Activated T-helper 17 cell treated with anti-CD3 and anti-CD28 coated beads, Interleukin-2, amount 50 U/mL, for 72 hours (primary cell): ENCODE measurements at places on chromosomes 12 and 14.

GRCh38 chr12:103905730-103906349 is 24.4 kb upstream of the HSP90B1 start:
- ATAC-seq: peak; percentile 80

- no peak for ATAC-seq
These were observed 93.0 kb downstream of the GTF2A1 start for GRCh38 chr14:81127785-81128184.

- ATAC-seq: peak; percentile 65
These were observed 57.9 kb upstream of the GPR68 start for GRCh38 chr14:91302391-91302790.

DNA sequence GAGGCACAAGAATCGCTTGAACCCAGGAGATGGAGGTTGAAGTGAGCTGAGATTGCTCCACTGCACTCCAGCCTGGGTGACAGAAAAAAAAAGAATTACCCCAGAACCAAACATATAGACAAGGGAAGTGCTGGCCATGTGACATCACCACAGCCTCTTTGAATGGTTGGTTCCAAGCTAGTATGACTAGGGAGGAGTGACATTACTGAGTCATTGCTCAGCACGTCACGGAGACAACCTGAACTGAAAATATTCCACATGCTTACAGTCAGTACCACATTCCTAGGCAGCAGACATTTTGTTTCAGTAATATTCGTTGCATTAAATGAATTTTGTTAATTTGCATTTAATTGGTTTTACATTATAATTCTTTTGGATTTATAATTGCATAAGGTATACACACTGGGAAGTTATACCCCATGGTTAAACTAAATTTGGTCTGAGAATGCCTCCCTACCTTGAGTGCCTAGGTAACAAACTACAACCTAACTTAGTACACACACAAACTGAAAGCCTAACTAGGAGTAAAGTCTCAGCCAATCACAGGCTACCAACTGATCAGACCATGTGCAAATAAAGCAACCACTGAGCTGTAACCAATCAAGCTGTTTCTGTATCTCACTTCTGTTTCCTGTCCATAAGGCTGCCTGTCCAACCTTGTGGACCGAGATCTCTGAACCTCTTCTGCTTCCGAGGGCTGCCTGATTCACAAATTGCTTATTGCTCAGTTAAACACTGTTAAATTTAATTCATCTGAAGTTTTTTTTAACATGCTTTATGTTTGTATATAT is 164.4 kb downstream of the CAND1 start:
- ATAC-seq: peak; percentile 40

DNA sequence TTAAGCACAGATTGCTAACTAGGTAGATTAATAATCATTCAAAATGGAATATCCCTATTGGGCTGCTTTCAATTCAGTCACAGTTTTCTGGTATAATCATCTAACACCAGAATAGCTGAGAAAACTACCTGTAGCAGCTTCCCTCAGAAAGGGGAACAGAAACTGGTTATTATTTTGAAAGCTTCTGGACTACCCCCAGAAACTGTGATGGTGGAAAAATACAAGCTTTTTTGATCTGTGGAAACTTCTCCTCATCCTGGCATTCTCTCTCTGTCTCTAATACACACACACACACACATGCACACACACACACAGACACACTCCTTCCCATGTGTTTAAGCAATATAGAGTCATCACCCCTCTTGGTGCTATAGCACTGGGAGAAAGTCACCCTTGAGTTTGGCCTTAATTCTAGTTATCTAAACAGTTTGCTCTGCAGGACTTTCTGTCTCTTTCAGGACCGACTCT is 251.5 kb upstream of the LMO3 start:
- no peak for ATAC-seq

GRCh38 chr14:81638656-81639280 is 105.1 kb upstream of the SEL1L start:
- ATAC-seq: no peak

- peak; percentile 12 for ATAC-seq
These were observed 902 bp downstream of the EML5 start for GRCh38 chr14:88791629-88792472.

GRCh38 chr14:22341049-22341448 is 248.0 kb downstream of the DAD1 start:
- ATAC-seq: no peak

GRCh38 chr14:71193663-71194062 is 286.4 kb downstream of the PCNX1 start:
- no peak for ATAC-seq

- ATAC-seq: no peak
These were observed 46.0 kb upstream of the ISM2 start for GRCh38 chr14:77544571-77544970.

GRCh38 chr12:59093073-59093772 is 172.9 kb upstream of the LRIG3 start:
- ATAC-seq: no peak

- no peak for ATAC-seq
These were observed 43.6 kb upstream of the VSX2 start for GRCh38 chr14:74195623-74196022.

GRCh38 chr12:6752167-6752920 is 597 bp downstream of the MLF2 start:
- peak; percentile 0 for ATAC-seq

DNA sequence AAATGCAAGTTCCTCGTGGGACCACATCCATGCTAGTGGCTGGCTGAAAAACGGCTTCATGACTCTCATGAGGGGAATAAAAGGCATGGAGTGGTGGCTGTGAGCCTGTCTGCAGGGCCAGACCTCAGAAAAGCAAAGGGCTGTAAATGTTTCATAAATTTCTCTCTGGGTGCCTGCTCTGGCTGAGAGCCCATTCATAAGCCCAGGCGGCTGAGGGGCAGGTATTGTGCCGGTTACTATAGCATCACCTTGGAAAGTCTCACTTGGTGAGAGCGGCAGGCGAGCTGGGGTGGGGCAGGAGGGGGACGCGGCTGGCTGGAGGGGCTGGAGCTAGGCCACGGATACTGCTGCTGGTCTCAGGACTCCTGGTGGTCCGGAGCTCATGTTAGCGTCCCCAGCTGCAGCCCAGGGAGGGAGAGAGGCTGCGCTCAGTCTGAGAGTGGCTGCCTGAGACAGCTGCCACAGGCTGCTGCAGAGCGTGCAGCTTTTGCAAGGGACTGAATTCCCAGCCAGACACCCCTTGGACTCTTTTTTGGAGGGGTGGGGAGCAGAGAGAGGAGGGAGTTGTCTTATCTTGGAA is at the start of gene SLC17A8:
Gene SLC17A8, plus strand, starts transcription at position 431 of the 580 bp plus-strand sequence. CDS start 318 bp downstream, outside the sequence.
- ATAC-seq: no peak

DNA sequence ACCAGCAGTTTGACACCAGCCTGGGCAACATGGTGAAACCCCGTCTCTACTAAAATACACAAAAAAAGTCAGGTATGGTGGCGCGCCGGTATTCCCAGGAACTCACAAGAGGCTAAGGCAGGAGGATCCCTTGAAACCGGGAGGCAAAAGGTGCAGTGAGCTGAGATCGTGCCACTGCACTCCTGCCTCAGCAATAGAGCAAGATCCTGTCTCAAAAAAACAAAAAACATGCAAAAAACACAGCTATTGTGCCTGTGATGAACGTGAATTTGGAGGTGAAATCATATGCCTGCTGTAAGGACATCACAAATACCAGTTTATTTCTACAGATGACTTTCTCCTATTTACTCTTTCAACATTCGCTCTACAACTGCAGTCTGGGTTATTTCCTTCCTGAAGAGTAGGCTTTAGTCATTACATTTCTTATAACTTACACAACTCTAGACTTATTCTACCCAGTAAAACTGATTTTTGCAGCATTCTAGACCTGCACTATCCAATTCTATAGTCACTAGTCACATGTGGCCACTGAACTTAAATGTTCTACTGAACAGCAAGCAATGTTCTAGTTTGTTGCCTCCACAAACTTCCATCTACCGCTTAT is 48.3 kb downstream of the HNRNPC start:
- ATAC-seq: peak; percentile 37

- no peak for ATAC-seq
These were observed 35.0 kb downstream of the TXNRD1 start for GRCh38 chr12:104250366-104251125.

DNA sequence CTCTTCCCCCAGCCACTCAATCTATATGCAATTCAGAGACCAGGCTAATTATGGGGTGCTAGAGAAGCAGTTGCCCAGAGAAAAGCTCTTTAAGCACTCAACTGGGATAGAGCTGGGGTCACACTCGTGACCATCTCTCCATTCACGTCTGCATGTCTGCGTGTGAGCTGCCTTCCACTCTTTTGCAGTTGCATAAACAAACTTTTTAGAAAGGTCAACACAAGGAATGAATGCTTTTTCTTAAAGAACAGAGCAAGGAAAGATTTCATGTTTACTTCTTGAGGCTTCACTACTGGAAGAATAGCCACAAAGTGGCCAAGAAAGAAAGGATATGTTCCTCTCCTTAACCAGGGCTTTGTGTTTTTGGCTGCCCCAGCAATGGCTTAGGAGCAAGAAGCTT is 151.1 kb downstream of the SAMD4A start:
- ATAC-seq: no peak

- ATAC-seq: no peak
These were observed 413.4 kb upstream of the USP15 start for GRCh38 chr12:61846765-61847164.

DNA sequence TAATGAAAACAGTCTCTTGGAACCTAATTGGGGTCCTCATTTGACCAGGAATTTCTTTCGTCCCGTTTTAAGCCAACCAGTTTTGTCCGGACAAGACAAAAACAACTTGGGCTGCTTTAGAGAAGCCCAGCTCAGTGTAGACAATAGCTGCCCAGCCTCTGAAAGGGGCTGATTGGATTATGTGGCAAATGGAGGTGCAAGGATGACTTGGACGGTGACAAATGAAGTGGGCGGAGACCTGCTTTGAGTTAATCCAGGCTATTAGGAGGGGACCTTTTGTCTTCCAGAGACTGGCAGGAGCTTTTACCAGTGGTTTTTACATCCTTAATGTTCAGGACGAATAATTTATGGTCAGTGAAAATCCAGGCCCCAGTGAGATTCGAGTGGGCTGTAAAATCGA is 4.8 kb downstream of the MEG3 start:
- no peak for ATAC-seq

- ATAC-seq: no peak
These were observed 149.4 kb upstream of the HIF1A start for GRCh38 chr14:61545726-61546455.

GRCh38 chr12:130846369-130846768 is 7.3 kb upstream of the STX2 start:
- no peak for ATAC-seq

DNA sequence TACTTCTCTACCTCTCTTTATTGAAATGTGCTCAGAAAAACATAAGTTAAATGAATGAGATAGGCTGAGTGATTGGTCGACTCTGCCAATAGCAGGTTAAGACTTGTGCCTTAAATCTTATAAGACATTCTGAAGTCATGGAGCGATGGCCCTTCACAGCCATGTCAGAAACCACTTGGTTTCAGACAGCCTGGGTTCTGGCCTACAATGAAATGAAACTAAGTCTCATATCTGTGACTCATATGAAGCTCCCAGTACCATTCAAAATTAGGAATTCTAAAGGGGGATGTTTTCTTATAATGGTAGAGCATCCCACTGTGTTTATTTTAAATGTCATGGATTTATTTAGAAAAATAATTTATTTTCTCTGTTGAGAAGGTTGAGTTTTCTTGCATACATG is 42.6 kb downstream of the PLXNC1 start:
- peak; percentile 72 for ATAC-seq

GRCh38 chr12:100959481-100959880 is 164.9 kb downstream of the ANO4 start:
- ATAC-seq: no peak

GRCh38 chr12:22228022-22228875 is 106.3 kb downstream of the ST8SIA1 start:
- no peak for ATAC-seq

GRCh38 chr12:24937553-24938244 is 11.2 kb downstream of the BCAT1 start:
- ATAC-seq: no peak

GRCh38 chr12:130127532-130127911 is 34.7 kb upstream of the FZD10 start:
- ATAC-seq: no peak

DNA sequence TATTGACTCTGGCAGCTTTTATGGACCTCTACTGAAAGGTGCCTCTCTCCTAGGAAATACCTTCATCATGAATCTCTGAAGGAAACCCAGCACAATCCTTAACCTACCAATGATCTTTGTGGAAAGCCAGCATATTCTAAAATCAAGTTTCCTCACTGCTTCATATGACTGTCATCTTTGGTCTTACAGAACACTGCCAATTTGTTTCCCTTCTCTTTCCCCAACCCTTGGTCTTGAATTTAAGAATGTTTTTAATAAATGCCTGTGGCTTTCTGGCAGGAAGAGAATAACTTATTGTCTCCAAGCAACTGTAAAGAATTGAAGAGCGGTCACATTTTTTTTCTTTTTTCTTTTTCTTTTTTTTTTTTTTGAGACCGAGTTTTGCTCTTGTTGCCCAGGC is 427.6 kb downstream of the IPO8 start:
- no peak for ATAC-seq

DNA sequence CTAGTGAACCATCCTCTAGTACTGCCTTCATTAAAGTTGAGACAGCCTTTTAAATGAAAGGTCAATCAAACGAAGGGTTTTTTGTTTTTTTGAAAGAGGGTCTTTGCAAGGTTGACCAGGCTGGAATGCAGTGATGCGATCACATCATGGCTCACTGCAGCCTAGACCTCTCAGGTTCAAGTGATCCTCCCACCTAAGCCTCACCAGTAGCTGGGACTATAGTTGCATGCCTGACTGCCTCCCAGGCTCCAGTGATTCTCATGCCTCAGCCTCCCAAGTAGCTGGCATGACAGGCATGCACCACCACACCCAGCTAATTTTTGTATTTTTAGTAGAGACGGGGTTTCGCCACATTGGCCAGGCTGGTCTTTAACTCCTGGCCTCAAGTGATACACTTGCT is 114.6 kb upstream of the SINHCAF start:
- no peak for ATAC-seq

DNA sequence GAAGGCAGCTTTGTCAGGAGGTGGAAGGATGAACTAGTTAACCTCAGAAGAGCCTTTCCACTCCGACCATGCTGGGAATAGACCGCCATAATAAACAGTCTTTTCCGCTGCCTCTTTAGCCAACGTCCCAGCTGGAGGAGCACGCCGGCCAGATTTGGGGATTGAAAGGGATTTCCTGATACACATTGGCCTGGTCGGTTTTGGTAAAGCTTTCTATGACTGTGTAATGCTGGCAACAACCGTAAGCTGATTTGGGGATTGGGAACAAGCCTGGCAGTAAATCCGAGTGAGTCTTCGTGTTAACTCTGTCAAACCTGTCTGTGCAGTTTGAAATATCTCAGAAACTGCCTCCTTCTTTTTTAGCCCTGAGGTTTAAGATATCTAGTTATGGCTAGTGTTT is 87.0 kb downstream of the DAD1 start:
- ATAC-seq: no peak

DNA sequence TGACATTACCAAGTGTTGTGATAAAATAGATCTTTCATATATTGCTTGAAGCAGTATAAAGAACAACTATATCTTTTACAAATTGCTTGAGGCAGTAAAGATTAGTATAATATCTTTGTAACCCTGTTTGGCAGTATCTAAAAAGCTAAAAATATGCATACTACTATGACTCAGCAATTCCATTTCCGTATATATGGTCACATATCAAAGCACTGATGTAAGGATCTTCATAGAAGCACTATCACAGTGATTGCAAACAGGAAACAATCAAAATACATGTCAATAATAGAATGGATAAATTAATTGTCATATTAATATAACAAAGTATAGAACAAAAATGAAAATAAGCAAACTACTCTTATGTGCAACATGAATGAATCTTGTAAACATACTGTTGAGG is 158.4 kb upstream of the IGF1 start:
- ATAC-seq: no peak

- no peak for ATAC-seq
These were observed 6.2 kb upstream of the VDR start for GRCh38 chr12:47910981-47911380.
